ENCODE measurements at places on chromosomes 5 and 9.

- no peak for DNase-seq
Observed at GRCh38 chr9:93223260-93224180, 39.6 kb downstream of the WNK2 start.

DNA sequence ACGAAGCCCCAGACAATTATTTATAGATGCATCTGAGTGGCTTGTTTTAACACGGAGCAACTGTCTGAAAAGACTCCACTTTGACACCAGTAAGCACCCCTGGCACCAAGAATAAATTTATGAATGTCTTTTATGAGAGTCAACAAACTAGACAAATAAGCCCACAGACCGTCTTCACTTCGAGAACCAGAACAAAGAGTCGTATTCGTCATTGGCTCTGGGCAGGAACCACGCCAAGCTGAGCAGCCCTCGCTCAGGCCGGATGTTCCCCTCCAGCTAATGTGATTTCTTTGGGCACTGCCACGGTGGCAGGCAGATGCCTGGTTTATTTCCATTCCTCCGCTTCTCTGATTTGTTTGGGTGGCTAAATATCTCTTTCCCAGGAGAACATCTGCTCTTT is 91.9 kb upstream of the STC2 start:
- no peak for DNase-seq

DNA sequence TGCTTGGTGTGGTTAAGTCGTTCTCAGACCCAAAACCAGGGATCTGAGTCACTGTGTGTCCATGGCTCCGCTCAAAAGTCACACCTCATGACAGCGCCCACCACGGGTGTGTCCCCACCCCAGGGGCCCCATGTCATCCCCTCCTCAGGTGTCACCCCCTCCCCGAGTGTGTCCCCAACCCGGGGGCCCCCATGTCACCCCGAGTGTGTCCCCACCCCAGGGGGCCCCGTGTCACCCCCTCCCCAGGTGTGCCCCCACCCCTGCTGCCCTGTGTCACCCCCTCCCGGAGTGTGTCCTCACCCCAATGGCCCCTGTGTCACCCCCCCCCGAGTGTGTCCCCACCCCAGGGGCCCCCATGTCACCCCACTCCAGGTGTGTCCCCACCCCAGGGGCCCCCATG is 5.1 kb downstream of the LRRC14B start:
- no peak for DNase-seq

DNA sequence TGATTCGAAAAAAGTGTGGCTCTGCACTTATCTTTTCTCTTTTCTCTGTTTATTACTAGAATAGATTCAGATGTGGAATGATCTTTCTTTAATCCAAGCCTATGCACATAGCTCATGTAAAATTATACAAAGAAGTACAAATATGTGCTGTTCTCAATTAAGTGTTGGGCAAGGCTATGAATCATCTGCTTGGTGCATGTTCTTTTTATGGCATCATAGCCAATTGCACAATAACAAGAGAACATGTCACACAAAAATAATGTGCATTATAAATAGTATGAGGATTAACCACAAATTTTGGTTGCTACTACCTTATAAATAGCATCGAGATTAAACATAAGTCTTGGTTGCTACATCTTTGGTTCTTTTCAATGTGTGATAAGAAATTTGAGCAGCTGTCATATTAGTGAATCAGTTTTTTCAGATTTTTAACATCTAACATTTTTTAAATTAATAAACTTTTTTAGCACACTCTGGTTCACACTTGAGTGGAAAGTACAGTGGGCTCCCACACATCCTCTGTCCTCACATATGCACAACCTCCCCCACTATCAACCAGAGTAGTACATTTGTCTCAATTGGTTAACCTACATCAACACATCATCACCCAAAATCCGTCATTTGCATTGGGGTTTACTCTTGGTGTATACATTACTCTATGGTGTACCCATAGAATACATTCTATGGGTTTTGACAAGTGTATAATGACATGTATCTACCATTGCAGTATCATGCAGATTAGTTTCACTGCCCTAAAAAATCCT is 6.8 kb upstream of the RECK start:
- no peak for DNase-seq

DNA sequence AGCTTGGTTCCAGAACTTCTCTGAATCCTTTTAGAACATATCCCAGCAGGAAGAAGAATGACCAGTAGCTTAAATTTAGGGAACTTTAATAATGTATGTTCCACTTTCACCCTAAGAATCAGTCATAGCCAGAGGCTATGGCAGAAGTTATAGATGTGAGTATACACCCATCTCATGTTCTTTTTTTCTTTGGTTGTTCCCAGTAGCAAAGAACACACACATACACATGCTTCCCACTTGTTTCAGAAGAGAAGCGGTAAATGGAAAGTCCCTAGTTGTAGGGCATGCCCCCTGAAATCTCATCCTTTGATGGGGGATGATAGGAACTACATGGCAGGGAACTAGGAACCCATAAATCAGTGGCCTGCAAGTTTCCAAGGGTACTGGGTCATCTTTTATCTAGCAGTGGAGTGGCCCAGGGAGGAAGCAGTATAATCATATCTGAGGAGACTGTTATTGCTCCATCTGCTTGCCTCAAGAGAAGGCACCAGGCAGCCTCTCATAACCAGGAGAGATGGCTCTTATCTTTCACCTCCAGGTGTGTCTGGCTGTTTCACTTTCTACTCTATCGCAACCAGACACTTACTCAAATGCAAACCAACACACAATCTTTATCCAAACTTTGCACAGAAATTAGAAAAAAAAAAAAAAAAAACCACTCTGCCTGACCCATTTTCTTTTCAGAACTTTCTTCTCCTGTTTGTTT is 109.5 kb downstream of the SNCAIP start:
- DNase-seq, result no peak

- no peak for DNase-seq
Observed at GRCh38 chr5:170006021-170006420, 25.7 kb upstream of the INSYN2B start.

GRCh38 chr5:93058309-93058708 is 522.7 kb downstream of the NR2F1-AS1 start:
- DNase-seq, result no peak

DNA sequence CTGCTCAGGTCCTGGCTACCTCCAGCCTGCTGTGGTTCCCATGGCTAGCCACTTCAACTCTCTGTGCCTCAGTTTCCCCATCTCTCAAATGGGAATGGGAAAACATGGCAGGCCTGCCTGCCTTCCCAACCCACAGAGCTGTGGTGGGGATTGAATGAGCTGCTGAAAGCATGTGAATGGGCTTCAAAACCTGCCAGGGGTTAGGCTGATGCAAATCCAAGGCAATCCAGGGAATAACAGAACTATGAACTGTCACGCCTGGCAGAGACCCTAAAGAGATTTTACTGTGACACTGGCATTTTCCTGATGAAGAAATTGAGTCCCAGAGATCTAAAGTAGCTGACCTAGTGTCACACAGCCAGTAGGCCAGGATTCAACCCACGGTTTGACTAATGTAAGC is 29.9 kb upstream of the TCF7 start:
- DNase-seq, result no peak

GRCh38 chr9:14348373-14349145 is 34.6 kb upstream of the NFIB start:
- DNase-seq, result no peak

GRCh38 chr5:40356248-40356647 is 323.5 kb upstream of the PTGER4 start:
- DNase-seq, result no peak

GRCh38 chr9:132023419-132024180 is 56.1 kb downstream of the MED27 start:
- no peak for DNase-seq

- DNase-seq, result no peak
Observed at GRCh38 chr9:121398374-121398773, 28.3 kb upstream of the STOM start.

DNA sequence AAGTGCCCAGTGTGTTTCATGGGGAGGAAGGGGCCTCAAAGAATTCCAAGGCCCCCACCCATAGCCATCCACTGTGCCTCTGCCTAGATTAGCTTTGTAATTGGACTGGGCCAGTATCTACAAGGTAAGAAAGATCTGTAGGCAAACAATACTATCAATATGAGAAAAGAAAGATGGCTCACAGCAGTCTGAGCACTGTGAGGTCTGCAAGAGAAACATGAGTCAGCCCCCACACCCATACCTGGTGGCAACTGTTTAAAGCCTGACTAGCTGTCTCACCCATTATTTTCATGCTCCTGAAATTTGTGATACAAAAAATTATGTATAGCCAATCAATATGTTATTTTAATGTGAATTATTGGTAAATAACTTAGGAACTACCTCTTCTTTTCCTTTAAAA is 10.0 kb upstream of the ZNF483 start:
- DNase-seq, result no peak

DNA sequence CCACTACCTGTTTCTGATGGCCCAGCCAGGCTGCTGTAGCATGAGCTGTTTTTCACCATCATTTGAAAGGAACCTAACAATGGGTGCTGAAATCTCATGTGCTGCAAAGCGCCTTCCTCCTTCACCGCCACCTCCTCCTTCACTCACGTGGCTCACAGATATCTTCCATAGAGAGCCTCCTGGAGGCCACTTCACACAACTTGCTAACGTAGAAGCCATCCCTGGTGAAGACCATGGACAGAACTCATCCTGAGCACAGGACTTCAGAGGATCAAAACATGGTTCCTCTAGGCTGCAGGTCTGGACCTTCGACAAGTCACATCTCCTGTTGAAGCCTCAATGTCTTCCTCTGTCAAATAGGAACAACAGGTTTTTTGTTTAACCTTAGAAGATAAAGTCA is 155.5 kb upstream of the RAD23B start:
- DNase-seq, result no peak
